Substantia nigra (tissue), 51 donors: ENCODE measurements at places on chromosomes 12 and 14.

DNA sequence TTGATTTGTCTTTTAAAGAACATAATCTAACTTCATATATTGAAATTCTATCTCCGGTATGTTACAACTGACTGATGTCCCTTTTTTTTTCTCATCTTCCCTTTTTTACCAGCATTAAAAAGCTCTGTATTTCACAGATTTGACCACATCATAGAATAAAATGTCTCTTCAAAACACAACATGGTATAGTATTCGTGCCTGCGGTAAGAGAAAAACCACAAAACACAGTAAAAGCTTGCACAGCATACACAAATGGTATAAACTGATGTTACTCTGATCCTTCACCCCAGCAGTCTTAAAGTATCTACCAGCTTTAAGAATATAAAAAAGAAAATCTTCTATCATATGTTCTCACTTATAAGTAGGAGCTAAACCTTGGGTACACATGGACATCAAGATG lies 83.4 kb downstream of the HECTD1 start:
- no peak for DNase-seq

GRCh38 chr14:77580964-77581505 lies 35.4 kb downstream of the SPTLC2 start:
- no peak for DNase-seq

DNA sequence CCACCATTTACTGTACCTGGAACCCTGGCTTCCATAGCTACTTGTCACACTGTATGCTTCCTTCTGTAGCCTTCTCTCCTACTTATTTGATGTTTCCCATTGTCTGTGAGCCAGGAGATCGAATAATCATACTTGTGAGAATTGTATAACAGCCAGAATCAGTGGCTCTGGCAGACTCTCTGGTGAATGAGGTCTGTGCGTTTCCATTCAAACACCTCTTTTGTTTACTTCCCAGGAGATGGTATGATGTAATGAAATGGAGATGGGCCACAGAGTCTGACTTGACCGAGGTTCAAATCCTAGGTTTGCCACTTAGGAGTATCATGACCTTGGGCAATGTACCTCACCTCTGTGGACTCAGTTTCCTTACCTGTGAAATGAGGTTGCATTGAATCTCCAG lies 35.7 kb upstream of the CLMN start:
- DNase-seq: no peak

DNA sequence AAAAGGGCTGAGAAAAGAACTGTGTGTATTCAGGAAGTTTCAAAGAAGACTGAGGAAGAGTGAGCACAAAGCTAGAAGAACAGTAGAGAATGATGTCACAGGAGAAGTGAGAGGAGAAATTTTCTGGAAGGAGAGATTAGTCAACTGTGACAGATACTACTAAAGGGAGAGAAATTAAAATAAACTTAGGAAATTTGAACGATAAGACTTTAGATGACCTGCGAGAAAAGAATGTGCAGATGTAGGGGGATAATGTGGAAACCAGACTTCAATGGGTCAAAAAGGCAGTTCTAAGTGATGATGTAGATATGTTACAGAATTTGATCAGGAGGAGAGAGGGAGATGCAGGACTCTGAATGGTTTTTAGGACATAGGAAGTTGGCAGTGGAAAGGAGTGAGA lies 287.4 kb downstream of the SYT1 start:
- DNase-seq: no peak

DNA sequence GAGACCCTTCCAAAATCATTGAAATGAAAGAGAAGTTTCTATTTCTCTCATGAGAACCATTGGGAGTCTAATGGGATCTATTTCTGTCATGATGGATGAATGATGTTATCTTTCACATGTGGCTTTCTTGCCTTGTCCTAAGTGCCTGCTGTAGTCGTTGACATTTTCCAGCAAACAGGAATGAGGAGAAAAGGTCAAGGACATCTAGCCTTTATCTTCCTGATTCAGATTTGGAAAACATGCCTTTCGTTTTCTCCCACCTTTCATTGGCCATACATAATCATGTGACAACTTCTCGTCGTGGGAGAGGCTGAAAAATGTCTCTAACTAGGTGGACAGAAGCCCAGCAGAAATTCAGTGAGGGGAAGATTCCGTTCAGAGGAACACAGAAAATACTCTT lies 94.5 kb downstream of the PCNX1 start:
- DNase-seq: no peak

DNA sequence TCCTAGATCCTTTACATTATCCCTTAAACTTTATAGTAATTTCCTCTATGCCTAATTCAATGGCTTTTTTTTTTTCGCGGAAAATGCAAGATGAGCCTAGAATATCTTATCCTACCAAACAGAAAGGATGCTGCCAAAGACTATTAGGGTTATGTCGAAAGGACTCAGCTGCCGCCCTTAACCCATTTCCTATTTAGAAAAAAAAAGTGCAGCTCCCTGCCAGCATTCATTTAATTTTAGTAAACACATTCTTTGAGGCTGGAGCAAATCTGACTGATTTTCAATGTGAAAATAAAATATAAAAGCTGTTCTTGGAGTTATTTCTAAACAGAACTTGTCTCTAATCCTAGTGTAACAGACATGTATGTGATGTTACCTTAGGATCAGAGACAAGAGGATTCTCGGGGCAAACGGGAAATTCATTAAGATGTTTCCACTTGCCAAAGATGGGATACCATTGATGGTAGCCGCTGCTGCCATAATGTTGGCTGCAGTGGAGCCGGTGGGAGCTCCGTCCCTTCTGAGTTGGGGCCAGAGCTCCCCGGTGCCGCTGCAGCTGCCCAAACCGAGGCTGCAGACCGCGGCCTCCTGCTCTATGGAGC lies 8.2 kb upstream of the A2M start:
- DNase-seq: no peak

- DNase-seq: no peak
Observed at GRCh38 chr12:77571127-77571526, 259.6 kb upstream of the NAV3 start.

GRCh38 chr14:100234511-100234910 lies 4.4 kb upstream of the YY1 start:
- no peak for DNase-seq

DNA sequence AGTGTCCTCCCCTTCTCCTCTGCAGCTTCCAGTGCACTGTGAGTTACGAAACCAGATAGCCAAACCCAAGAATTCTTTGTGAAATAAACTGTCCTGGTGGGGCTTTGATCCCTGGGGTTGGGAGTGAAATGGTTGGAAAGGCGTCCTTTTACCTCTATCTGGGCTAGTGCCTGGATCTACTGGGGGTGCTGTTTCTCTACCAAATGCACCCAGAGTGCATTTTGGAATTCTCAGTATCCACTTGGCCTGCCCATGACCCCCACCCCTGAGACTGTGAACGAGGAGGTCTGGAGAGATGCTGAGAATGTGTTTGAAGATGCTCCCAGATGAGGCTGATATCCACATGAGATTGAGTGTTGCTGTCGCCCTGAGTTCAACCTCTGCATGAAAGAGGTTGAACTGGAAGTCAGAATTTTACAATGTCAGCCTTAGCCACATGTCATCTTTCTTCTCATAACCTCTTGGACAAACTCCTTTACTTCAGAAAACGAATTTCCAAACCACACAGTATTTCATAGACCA lies 87.1 kb upstream of the CLMN start:
- no peak for DNase-seq

DNA sequence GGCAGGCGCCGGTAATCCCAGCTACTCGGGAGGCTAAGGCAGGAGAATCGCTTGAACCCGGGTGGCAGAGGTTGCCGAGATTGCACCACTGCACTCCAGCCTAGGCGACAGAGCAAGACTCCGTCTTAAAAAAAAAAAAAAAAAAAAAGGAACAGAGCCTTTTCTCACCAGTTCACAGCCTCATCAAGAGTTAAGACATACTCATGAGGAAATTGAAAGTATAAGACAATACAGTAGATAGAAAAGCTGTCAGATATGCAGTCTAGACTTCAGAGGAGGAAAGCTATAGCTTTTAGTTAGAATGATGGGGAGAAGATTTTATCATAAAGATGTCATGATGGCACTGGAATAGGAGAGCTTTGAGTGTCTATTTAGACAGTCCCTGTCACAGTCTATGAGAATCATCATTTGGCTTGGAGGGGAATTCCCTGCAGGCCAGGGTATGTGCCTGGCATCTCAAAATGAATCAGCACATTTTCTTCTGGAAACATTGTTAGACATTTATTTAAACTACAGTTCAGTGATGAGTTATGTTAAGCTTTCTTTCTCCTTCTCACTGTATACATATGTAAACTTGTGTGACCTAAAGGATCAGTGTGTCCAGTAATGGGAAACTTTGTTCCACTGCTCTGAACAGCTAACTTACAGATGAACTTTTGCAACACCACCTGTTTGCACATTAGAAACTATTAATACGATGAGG lies 2.9 kb upstream of the RAB35 start:
- no peak for DNase-seq

- DNase-seq: no peak
Observed at GRCh38 chr12:89236748-89237383, 115.4 kb downstream of the DUSP6 start.

GRCh38 chr12:9109737-9110491 lies 5.8 kb downstream of the A2M start:
- DNase-seq: no peak

DNA sequence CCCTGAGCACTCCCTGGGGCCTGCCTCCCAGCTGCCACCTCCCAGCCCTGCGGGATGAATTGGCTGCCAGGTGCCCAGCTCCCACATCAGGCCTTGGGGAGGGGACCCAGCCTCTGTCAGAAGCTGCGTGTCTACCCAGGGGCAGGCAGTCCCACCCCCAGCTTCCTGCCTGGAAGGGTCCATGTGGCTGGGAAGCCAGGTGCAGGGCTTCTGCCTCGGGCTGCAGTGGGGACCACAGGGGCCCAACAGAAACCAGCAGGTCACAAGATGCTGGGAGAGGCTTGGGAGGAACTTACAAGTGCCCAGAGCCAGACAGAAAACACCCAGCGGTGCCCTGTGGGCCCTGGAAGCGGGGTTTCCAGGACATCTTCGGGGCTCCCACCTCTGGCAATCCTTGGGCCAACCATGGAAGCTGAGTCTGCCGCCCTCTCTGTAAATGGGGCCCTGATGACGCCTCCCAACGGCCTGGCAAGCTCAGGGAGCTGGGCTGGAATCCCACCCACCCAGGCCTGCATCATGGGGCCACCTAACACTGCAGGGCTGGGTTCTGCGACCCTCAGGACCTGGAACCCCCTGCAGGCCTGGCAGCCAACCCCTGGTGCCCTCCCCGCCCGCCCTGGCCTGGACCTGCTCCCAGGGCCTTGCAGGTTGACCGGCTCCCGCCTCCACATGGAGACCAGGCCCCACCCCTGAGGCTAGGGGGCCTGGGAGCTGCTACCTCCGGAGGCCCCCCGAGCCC lies 36.6 kb downstream of the CCNK start:
- no peak for DNase-seq

- no peak for DNase-seq
Observed at GRCh38 chr12:1375323-1375722, 219.1 kb downstream of the FBXL14 start.

DNA sequence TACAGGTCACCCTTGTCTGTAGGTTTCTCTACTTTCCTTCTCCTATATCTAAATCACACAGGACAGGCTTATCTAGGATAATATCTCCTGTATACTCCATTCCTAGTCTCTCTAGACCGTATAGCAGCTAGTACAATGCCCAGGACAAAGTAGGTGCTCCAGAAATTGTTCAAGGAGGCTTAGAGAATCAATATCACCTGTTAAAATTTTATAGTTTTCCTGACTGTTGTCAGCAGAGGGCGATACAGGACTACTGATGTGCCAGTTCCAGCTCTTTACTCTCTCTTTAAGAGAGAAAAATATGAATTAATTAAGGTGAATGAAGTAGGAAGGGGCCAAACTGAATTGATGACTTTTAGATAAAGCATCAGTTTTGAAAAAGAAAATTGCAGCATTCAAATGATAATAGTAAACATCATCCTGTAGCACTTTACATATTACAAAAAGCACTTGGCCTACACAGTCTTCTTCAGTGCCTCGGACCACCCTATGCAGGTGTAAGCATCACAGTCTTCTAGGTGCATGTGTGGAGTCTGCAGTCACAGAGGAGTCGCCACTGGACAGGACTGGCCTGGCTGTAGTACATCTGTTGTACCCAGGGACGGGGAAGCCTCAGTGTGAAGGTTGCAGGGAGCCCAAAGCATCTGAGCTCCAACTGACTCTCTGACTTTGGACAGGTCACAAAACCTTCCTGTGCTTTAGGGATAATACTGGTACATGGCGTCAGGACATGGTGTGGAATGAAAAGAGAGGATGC lies 61.9 kb upstream of the MAX start:
- DNase-seq: no peak

DNA sequence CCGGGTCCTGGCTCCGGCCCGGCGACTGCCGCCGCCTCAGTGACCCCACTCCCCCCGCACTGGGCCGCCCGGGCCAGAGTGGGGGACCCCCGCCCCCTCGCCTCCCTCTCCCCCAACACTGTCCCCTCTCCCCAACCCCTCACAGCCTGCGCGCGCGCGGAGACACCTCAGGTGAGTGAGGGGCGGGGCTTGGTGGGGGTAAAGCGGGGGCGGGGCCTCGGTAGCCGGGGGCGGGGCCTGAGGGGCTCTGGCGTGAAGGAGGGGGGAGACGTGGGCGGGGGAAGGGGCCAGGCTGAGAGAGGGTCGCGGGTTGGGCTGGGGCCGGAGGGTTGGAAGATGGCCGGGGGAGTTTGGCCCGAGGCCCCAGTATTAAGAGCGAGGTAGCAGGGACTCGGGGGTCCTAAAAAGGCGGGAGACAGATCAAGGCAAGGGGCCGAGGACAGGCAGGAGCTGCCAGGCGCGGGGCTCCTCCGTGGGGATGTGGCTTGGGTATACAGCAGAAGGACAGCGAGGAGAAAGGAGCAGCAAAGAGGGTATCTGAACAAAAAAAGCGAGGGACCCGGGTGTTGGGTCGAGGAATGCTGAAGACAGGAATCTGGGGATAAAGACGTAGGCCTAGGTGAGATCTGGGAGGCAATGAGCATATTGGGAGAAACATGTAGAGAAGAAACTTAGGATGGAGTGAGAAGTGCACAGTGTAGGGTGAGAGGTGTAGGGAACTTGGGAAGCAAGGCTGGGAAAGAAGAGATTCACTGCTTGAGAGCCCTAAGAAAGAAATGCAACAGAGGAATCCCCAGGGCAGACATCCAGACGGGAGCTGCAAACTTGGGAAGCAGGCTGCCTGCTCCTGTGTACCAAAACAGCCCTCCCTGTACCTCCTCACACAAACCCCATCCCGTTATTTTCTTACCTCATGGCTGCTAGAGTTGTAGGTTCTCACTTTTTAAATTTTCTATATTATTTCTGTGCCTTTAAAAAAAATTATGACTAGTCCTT lies 10.8 kb downstream of the SUOX start:
- DNase-seq: peak; percentile 65

GRCh38 chr12:46585854-46586621 lies 213.5 kb upstream of the SLC38A2 start:
- DNase-seq: no peak

DNA sequence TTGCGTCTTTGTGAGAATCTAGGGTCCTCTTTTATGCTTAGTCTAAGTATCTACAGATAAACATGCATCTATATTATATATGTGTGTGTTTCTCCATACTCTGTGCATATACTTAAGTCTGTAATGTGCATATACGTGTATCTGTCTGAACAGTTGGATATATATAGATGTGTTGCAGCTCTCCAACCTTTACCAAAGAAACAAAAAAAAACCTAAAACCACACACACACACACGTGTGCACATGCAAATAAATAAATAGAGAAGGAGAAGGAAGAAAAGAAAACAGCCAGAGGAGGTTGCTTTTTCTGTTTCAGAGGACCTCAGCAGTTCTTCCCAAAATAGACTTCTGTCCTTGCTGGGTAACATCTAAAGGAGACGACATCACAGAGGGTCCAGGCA lies 244.9 kb downstream of the CACNA1C start:
- no peak for DNase-seq
